ENCODE measurements at places on chromosomes 12 and 14. TPM values are rescaled to one million over a fixed set of nuclear protein-coding genes. Genes with fewer than 3 reads are reported as not detected.

Gene OR6C76
- not detected for total RNA-seq

Gene CNPY2
- 63.4 TPM for total RNA-seq

Gene NUBPL
- total RNA-seq, result 11.1 TPM

Gene HHIPL1
- total RNA-seq, result 1.8 TPM

Gene RAD51B
- total RNA-seq, result 8.0 TPM

Gene TAS2R19
- not detected for total RNA-seq

Gene AGAP2
- under 0.01 TPM for total RNA-seq

All from bronchus fibroblast of lung (primary cell).